SW 1271 (cell line): ENCODE measurements at places on chromosomes 3 and 15.

GRCh38 chr3:13300546-13301285, 119.4 kb downstream of the NUP210 start:
- no peak for DNase-seq

DNA sequence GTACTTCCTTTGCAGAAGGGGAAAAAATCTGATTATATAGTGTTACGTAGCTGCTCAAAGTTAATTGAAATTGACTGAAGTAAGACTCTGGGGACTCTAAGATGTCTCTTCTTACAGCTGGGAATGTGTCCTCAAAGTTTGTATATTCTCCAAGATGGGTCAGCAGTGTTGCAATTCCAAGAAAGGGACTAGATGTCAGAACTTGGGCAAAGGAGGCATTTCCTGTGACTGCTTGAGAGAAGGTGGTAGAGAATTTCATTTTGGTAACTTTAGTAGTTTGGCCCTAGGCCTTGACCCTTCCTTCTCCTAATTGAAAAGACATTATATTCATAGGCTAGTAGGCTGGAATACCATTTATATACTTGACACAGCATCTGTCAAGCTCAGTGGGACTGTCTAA, 33.9 kb downstream of the PTPRG start:
- DNase-seq: no peak

- no peak for DNase-seq
These were observed at the start of gene CACNA2D3 for GRCh38 chr3:54122324-54123002. Gene CACNA2D3 (plus strand): TSS chr3:54122552.

GRCh38 chr3:99953596-99953995, 135.9 kb downstream of the CMSS1 start:
- DNase-seq: no peak

- DNase-seq: no peak
These were observed 34.1 kb upstream of the KLHL25 start for GRCh38 chr15:85828874-85829273.

- DNase-seq: no peak
These were observed 14.9 kb upstream of the MAGI1 start for GRCh38 chr3:66053550-66054094.

GRCh38 chr3:62184559-62184958, 188.8 kb downstream of the FEZF2 start:
- no peak for DNase-seq
